Activated T-cell treated with anti-CD3 and anti-CD28 coated beads, Interleukin-2, amount 50 U/mL, for 1 hour (primary cell): ENCODE measurements at places on chromosomes 11 and 22.
A peak's percentile ranks its signal among the peaks of the same experiment; 100 is the strongest.

GRCh38 chr11:60197442-60197841 lies 14.6 kb upstream of the MS4A6A start:
- DNase-seq = no peak

DNA sequence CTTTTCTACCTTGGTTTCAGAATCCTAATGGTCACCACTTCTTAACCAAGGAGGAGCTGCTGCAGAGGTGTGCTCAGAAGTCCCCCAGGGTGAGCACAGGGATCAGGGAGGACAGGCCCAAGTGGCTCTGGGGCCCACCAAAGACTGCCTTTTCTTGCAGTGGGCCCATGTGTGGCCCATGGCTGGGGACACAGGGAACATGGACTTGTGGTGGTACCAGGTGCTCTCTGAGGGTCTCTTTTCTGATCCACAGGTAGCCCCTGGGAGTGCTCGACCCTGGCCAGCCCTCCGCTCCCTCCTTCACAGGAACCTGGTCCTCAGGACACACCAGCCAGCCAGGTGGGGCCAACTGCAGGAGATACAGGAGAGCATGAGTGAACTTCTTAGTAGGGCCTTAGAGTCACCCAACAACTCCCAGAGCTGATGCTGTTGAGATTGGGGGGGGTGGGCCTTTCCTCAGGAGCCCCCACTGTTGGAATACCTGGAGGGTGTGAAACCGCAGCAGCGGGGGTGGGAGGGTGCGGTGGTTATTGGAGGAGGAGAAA lies 2.0 kb downstream of the MUS81 start:
- DNase-seq = no peak

GRCh38 chr22:45314054-45314721 lies 4.5 kb downstream of the FAM118A start:
- DNase-seq = no peak

DNA sequence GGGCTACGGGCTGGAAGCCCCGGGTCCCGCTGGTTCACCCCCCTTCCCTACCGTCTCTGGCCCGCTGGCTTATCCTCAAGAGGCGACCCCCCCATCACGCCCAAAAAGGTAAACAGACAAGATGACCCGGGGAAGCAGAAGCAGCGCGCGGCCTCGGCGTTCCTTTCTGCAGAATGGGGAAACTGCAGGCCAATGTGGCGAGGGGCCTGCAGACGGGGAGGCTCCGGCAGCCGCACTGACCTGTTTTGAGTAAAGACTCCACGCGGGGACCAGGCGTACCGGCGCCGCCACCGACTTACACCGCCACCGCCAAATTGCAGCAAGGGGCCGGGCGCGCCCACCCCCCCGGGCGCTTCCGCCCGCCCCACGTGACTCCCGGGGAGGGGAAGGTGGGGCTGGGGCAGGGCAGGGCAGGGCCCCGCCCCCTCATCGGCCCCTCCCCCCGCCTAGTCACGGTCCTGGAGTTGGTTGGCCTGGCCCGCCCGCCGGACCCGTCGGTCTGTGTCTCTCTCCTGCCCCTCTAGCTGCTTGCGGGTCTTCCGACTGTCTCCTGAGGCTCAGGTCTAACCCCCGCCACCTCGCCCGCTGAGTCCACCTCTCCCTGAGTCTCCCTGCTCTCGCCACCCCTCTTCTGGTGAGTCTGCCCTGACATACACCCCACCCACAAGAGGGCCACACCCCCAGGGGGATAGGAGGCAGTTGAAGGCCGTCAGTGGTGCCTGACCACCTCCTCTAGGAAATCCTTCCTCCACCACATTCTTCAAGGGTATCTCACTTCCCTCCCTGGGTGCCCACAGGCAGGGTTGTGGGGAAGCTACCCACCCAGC lies at the start of gene ARAP1:
TSS of gene ARAP1 (minus strand) at position 321 of the 827 bp plus-strand sequence. CDS start 25,280 bp downstream, outside the sequence.
- peak; percentile 83 for DNase-seq

- DNase-seq = no peak
Observed at GRCh38 chr11:19843079-19843478, 130.4 kb downstream of the NAV2 start.

GRCh38 chr11:103928802-103929161 lies 107.7 kb upstream of the DDI1 start:
- no peak for DNase-seq

GRCh38 chr11:6362185-6362872 lies 27.9 kb upstream of the SMPD1 start:
- no peak for DNase-seq

DNA sequence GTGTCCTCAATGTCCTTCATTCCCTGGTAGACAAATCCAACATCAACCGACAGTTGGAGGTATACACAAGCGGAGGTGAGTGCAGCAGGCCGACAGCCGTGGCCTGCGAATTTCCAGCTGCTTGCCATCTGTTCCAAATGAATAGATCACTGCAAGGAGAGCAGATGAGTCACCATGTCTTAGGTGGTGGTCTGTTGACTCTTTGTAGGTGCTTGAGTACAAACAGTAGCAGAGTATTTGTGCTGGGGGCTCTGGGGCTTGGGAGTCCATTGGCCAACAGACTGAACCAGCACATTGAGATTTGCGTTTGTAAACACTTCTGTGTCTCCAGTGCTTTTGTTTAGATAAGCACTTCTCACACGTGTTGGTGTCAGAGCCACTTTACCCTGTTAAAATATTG lies 21.1 kb downstream of the EIF3L start:
- no peak for DNase-seq

DNA sequence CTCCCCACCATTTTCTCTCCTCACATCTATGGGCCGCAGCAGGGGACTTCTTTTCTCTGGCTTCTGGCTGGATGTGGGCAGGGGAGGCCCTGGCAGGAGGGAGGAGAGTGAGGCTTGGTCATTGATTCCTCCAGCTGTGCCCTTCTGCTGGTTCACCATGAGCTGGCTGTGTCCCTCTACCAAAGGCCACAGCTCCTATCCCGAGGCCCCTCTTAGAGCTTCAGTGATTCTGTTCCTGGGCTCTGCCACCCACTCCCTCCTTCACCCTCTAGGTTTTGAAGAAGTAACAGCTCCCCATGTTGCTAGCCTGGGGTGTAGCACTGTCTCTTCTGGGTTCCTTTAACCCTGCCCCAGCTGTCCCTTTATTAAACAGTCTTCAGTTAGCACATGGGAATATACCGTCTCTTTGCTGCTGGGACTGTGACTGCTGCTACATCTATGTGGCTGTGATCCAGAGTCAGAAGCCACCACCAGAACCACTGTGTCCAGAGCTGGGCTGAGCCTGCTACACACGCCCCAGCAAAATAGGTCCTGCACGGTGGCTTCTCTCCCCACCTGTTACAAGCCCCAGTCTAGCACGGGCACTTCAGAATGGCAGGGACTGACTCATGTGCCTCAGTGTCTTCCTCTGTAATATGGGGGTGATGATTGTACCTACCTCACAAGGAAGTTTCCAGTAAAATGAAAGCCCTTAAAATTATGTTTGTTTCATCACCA lies 578 bp upstream of the PARVG start:
- no peak for DNase-seq

DNA sequence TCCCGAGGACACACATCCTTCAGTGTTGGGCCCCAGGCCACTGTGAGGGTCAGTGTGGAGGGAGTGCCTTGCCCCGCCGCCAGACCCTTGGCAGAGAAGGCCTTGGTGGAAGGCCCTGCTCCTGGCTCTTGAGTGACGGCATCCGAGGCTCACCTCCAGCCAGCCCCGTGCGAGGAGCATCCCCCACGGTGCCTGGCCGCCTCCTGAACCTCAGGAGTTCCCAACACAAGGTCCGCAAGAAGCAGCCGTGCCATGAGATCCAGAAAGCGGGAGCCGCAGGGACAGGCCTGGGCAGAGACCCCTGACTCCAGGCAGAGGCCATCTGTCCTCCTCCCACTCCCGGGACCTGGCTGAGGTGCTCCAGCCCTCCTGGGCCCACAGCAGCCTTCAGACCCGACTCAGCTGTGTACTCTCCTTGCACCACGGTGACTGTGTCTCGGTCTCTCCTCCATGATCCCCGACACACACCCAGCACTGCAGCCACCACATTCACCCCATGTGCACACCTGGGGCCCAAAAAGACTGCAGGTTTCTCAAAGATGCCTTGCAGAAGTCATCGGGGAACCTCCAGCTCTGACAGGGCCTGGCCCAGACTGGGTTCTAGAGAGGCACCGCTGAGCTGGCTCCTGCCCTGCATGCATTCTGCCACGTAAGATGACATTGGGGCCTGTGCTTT lies 870.2 kb downstream of the BRD1 start:
- peak; percentile 7 for DNase-seq

DNA sequence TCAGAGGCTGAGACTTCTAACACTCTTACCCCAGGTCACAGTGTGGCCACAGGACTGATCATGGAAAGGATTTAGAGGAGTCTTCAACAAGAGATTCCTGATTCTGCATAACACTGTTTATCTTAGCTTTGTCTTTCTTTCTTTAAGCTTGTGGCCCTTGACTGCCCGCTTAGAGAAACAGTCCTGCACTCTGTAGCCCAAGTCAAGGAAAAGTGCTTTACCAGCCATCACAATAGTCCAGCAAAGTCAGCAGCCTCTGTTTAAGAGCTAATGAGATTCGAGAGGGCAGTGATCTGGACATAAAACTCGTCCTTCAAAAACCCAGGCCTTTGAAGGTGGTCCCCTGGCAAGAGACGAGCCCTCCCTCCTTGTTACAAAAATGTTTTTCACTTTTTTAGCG lies 30.0 kb downstream of the PRDM10 start:
- DNase-seq = no peak

GRCh38 chr11:68406324-68407313 lies 53.9 kb upstream of the PPP6R3 start:
- DNase-seq = no peak

GRCh38 chr11:47991266-47991830 lies 11.0 kb downstream of the PTPRJ start:
- DNase-seq = peak; percentile 38

- DNase-seq = no peak
Observed at GRCh38 chr22:17994424-17995108, 29.8 kb downstream of the MICAL3 start.

DNA sequence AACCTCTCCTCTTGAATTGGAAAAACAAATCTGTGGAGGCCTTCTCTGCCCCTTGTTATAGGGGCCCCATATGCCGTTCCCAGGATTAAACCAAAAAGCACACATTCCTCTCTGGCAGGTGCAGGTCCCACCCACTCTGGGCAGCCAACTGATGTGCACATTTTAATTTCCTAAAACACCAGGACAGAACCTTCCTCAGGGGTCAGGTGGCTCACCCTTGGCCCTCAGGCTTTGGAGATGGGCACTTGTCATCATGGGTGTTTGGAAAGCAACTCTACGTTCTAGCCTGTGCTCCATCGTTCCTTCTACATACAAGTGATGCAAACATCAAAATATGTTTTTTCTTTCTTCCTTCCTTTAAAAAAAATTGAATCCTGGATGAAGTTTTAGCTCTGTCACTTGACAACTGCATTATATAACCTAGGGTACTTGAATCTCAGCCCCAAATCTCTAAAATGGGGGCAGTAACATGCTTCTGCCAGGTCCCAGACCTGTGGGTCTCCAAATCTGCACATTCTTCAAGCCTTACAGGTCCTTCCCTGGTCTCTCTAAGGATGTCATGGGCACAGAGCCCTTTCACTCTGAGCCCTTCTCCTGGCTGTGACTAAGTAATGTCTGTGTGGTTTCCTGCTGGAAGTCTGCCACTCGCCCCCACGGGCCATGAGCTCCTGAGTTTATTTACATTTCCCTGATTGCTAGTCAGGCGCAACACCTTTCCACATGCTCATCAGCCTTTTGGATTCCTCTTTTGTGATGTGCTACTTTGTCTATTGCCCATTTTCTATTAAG lies 43.8 kb downstream of the KCNQ1OT1 start:
- no peak for DNase-seq

- DNase-seq = no peak
Observed at GRCh38 chr11:78289552-78290292, 101.0 kb downstream of the USP35 start.

DNA sequence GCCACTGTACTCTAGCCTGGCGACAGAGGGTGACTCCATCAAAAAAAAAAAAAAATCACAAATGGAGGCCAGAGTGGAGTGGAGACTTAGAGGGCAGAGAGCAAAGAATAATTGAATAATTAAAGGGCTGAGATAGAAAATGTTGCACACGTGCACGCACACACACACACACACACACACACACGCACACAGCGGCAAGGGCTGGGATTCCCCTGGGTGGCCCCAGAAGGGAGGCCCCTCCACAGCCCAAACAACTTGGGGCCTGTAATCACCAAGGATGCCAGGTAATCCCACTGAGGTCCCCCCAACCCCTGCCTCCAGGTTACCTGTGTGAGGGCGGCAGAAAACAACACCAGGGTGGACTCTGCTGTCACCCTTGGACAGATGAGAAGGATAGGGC lies 12.0 kb upstream of the DGKZ start:
- no peak for DNase-seq

DNA sequence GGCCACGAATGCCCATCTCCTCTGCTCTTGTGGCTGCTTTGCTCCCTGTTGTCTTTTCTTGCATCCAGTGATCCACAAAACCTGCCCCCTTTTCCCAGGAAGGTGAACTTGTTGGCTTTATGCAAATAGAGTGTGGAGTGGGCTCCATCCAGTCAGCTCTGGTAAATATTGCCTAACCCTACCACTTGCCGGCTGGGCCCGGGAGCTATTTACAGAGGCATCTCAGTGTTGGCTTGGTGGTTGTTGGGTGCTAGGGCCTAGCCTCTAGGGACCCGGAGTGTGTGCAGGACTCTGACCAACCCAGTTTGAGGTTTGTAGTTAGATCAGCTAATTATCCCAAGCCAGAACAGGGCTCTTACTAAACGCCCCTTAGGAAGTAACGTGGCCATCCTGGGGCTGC lies 40.8 kb upstream of the TLCD5 start:
- DNase-seq = no peak

GRCh38 chr22:47818496-47818895 lies 1056.0 kb downstream of the TBC1D22A start:
- DNase-seq = no peak

- DNase-seq = no peak
Observed at GRCh38 chr11:31757260-31757835, 53.8 kb downstream of the PAX6 start.

- DNase-seq = no peak
Observed at GRCh38 chr11:60634126-60634525, 65.3 kb upstream of the MS4A8 start.

DNA sequence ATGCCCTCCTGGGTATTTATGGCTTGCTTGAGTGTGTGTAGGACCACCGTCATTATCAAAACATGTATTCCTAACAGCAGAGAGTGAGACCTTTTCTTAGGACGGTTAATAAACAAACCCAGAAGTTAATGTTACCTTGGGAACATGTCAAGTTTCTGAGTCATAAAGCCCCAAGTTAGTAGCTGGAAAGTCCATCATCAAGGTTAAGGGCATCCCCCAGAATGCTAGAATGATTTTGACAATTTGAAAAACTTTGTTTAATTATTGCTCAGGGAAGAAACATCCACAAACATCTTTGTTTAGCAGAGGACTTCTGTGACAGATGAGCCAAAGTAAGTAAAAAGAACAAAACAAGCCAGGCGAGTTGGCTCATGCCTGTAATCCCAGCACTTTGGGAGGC lies 20.0 kb downstream of the CAVIN3 start:
- DNase-seq = no peak

GRCh38 chr11:123428116-123428715 lies 1.9 kb upstream of the GRAMD1B start:
- DNase-seq = no peak

GRCh38 chr11:69257838-69258658 lies 35.9 kb upstream of the MYEOV start:
- no peak for DNase-seq

- DNase-seq = no peak
Observed at GRCh38 chr11:26578998-26579661, 7.1 kb upstream of the MUC15 start.
